Stimulated activated CD4-positive, alpha-beta T cell treated with anti-CD3 and anti-CD28 coated beads, TNF-alpha, amount 100 ng/mL, for 1 hour (primary cell): ENCODE measurements at places on chromosomes 11 and 22.
A peak's percentile ranks its signal among the peaks of the same experiment; 100 is the strongest.

DNA sequence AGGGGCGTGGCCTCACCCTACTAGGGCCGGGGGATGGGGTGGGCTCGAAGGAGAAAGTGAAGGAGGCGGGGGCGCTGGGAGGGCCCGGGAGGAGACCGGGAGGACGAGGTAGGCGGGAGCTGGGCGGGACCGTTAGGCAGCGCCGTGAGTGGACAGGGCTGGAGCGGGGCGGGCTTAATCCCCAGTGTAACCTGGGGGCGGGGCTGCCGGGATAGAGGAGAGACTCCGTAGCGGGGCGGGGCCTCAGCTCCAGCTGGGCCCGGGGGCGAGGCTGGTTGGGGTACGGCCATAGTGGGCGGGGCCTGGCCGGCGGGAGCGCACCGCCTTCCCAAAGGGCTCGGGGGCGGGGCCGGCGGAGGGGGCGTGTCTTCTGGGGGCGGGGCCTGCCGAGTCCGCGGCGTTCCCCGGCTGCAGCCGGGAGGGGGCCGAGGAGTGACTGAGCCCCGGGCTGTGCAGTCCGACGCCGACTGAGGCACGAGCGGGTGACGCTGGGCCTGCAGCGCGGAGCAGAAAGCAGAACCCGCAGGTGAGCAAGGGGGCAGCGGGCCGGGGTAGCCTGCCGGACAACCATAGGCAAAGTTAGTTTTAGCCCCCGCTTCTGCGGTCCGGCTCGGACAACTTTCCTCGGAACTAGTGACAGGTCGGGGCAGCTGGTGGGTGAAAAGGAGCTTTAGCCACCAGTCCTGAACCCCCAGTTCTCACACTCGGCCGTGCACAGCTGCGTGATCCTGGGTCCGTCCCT is at the start of gene CD82:
Gene CD82, plus strand, starts transcription at position 453 of the 742 bp plus-strand sequence. CDS start 29,000 bp downstream, outside the sequence.
- DNase-seq = peak; percentile 97

GRCh38 chr11:86799680-86800075 is 664 bp upstream of the PRSS23 start:
- DNase-seq = no peak

DNA sequence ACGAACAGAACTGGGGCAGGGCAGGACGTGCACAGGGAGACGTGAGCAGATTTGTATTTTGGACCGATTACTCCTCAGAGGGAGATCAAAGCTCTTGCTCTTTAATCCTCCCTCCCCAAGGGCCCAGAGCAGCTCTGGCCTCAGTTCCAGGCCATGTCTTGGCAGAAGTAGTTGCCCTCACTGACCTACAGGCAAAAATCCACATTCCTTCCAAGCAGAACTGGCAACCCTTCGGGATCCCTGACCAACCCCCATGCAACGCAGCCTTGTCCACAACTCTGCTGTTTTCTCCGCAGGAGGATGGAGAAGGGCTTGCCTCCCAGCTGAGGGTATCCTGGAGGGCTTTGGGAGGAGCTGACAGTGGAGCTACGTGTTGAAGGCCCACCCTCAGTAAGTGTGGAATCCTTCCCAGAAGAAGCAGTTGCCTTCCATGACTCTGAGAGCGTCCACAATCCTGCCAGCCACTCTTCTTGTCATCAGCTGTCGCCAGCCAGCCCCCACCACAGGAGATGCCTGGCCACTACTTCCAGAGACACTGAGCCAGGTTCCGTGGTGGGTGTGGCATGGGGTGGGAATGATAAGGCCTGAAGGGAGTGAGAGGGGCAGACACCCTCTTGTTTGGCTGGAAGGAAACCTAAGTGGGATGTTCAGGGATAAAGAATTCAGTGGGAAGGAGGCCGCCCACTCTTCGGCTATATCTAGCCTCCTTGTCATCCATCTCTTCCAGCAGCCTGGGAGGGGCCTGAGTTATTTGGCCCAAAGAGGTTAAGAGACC is 68.1 kb downstream of the PDE2A start:
- no peak for DNase-seq

- DNase-seq = no peak
Measured at GRCh38 chr11:65429068-65429681, 6.6 kb downstream of the NEAT1 start.

DNA sequence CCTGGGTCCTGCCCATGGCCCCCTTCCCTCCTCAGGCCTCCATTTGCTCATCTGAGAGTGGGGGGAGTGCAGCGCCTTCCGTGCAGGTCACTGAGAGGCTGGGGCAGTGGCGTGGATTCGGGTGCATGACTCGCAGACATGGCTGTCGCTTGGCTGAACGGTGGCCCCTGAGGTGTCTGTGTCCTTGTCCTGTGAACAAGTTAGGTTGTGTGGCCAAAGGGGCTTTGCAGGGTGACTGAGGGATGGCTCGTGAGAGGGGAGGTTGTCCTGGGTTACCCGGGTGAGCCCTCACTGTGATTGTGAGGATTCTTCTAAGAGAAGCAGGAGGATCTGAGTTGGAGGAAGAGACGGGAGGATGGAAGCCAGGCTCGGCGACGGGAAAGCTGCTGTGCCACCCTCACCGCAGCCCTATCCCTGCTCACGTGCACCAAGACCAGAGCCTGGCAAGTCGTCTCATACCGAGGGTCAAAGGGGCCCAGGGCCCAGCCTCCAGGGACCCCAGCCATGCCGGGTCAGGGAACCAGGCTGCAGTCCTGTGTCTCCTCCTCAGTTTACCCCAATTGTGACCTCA is 79.1 kb downstream of the KCNQ1 start:
- DNase-seq = no peak

DNA sequence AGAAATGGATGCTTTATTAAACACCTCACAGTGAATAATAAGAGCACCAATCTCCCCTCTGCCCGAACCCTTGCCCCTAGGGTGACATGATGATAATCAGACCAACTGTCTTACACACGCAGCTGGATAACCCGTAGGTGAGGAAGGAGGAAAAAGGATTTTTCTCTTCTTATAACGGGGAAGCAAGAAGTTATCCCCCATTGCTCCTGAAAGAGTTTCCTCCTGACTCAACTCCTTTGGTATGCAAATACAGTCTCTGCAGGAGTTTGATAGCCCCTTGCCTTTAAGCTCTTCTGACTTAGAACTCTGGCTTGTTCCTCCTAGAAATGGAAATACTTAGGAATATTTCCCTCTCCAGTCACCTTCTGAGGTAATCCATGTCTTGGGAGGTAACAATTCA is 455.8 kb downstream of the TMEM135 start:
- no peak for DNase-seq

DNA sequence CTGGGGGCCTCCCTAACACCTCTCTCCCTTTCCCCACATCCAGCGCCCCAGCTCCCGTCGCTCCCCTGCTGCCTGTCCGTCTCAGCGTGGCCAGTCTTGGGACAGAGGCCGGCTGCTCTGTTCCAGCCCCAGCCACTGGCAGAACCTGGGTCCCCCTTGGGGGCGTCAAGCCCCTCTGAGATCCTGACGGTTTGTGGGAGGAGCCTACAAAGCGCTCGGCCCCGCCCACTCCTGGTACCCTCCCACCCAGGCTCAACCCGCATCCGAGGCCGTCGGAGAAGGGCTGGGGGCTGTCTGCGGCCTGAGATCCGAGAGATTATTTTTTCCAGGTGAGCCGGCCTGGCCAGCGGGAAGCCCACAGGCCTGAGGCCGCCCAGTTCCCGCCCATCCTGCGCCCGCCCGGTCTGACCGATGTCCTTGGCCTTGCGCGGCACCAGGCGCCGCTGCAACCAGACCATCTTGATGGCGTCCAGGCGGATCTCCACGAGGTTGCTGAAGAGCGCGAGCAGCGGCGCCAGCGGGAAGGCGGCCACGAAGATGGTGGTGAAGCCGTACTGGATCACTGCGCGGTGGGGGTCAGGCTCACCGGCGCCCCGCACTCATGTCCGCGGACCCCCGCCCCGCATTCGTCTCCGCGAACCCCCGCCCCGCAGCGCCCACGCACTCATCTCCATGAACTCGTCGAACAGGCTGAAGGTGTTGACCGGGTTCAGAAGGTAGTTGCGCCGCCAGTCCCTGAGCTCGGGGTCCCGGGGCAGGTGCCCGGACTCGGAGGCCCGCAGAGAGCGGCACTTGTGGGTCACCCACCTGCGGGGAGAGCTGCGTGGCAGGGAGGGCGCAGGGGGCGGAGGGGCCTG is 5.5 kb upstream of the SIGIRR start:
- no peak for DNase-seq

DNA sequence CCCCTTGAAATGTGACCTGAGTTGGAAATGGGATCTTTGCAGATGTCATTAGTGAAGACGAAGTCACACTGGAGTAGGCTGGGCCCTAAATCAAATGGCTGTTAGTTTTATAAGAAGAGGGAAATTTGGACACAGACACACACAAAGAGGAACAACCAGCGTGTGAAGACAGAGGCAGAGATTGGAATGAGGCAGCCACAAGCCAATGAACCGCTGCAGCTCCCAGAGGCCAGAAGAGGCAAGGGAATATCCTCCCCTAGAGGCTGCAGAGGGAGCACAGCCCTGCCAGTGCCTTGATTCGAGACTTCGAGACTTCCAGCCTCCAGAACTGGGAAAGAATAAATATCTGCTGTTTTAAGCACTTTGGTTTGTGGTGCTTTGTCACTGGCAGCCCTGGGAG is 484.5 kb downstream of the MN1 start:
- DNase-seq = no peak

DNA sequence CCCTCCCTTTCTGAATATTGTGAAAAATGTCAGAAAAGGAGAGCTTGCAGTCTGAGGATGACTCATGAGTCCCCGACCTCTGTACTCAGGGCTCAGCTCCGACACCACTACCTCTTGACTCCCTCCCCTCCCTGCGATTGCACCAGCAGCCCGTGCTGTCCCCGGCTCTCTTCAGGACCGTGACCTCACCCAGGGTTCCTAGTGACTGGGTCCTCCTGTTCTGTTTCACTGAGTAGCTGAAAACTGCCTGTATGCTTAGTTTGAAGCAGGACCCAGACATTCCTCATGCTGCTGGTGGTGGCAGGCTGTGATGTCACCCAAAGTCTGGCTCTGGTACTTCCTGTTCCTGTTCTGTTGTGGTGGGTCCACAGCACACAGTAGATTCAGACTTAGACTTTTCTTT is 11.7 kb downstream of the PHRF1 start:
- peak; percentile 30 for DNase-seq

GRCh38 chr22:43878079-43878795 is 13.6 kb downstream of the PNPLA5 start:
- DNase-seq = no peak

DNA sequence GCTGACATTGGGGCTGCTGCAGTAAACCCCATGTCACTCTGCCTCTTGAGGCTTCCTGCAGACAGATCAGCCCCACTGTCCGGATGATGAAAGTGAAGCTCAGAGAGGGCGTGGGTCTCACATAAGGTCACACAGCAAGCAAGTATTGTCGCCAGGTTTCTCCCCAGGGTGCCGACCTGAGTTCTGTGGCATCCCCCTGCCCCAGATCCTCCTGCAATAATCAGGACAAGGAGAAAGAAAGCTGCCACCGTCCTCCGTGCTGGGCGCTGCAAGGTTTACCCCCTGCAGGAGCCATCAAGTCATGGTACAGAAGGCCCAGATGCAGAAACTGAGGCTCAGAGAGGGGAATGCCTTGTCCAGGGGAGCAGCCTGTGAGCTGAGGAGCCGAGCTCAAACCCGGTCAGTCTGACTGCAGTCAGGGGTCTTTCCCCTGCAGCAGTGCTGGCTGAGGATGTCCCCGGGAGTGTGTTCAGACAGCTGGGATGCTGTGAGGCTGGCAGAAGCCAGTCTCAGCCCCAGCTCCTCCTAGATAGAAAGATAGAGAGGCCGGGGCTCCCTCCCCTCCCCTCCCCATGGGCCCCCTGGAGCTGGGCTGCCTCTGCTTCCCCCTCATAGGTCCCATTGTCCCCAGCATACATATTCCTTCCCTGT is 13.2 kb downstream of the EMID1 start:
- DNase-seq = no peak

GRCh38 chr11:61679296-61679695 is 895 bp upstream of the DAGLA start:
- DNase-seq = no peak

DNA sequence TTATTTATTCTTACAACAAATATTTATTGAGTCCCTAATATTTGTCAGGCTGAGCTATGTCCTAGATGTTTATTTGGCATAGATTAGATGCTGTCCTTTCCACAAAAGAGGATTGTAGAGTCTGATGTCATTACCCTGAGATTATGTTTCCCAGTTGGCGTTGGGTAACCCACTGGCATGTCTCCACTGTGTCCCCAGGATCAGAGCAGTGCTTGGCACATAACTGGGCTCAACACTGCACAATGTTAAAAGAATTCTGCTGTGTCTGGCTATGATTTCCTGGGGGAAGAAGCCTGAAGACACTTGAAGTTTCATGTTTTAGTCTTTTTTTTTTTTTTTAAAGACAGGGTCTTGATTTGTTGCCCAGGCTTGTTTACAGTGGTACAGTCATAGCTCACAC is 4.0 kb downstream of the RCN1 start:
- no peak for DNase-seq

- no peak for DNase-seq
Measured at GRCh38 chr11:46338988-46339666, 8.1 kb upstream of the DGKZ start.

GRCh38 chr11:64347193-64347867 is 7.3 kb downstream of the CCDC88B start:
- DNase-seq = no peak

DNA sequence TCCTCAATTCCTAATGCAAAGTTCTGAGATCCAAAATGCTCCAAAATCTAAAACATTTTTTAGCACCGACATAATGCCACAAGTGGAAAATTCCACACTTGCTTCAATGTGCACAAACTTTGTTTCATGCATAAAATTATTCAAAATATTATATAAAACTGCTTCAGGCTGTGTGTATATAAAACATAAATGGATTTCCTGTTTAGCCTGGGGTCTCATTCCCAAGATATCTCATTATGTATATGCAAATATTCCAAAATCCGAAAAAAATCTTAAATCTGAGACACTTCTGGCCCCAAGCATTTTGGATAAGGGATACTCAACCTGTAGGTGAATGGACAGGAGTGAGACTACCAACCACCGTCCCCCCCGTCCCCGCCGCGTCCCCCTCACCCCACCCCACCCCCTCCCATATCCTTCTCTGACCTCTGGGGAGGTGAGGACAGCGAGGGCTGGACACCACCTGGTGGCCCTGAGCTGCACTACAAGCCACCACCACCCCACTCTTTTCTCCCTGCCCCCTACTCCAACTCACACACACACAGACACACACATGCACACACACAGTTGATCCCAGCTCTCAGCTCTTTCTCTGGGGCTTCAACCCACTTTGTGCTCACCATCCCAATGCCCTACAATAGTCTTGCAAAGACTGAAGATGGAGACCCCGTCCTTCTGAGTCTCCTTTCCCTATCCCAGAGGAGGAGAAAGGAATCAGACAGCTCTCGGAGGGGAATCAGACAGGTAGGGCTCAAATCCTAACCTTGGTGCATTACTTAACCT is 101.0 kb downstream of the PDE2A start:
- no peak for DNase-seq

GRCh38 chr11:45321031-45321595 is 35.0 kb upstream of the SYT13 start:
- DNase-seq = no peak
